EH (cell line): ENCODE measurements at places on chromosomes 2 and 18.

DNA sequence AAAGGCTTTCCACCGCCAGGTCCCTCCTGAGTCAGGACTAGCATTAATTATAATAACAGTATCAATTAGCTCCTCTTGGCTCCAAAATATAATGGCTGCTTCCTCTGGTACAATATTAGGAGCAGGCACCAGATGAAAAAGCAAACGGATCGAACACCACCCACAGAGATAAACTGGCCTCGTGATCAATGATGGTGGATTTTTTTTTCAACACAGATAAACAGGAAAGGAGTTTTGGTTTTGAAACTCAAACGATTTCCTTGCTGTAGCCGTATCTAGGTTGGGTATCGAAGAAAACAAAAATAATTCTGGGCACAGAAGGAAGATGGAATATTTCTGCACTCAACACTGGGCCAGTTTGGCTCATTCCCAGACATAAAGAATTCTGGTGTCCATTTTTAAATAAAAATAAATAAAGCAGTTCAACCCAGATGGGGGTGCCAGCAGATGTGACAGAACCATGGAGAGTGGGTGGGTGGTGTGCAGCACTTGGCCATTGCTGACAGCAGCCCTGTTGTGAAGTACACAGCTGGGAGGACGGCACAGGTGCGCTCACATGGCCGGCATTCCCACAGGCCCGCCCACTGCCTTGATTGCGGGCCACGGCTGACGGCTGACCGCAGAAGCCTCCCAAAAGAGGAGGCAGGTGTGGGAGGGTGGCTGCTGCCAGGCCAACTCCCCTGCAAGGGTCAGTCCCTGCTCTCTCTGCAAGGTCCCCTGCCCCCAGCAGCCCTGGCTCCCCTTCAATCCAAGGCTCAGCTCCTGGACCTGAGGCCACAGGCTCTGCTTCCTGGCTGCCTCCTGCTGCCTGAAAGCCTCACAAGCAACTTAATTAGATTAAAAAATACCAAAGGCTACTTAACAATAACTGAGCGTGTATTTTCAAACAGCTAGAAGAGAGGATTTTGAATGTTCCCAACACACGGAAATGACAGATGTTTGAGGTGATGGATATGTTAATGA, 351.9 kb upstream of the ID2 start:
- DNase-seq = no peak

DNA sequence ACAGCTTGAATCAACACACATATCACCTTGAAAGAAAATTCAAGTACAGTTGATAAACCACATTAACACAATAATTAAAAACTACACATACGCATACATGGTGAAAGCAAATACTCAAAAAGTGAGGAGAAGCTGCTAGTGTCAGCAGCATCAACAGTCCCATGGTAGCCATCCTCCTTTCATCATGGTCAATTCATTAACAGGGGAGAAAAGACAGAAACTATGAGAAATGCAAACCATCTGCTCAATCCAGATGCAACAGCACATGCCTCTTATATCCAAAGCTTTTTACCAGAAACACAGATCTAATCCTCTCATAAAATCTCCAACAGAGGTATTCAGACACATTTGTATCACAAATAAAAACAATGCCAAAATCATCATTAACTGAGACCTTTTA, 81.9 kb upstream of the CHRNA1 start:
- peak; percentile 33 for DNase-seq

DNA sequence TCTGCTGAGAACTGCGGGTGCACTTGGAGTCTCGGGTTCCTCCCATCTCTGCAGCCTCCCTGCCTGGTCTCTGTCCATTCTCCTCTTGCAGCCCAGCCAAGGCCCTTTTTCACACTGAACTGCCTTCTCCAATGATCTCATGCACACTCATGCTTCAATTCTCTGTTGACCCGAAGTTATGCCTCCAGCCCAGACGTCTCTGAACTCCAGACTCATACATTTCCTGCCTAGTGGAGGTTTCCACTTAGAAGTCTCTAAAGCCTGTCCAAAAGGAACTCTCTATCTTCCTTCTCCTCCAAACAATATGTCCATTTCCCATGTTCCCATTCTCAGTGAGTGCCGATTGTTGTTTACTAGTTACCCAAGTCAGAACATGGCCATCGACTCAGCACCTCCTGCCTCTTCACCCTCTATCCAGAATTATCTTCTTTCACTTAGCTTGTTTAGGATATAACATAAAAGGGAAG, 155.2 kb downstream of the IRS1 start:
- peak; percentile 76 for DNase-seq

- no peak for DNase-seq
Observed at GRCh38 chr2:949384-950079, 1.1 kb upstream of the SNTG2 start.

DNA sequence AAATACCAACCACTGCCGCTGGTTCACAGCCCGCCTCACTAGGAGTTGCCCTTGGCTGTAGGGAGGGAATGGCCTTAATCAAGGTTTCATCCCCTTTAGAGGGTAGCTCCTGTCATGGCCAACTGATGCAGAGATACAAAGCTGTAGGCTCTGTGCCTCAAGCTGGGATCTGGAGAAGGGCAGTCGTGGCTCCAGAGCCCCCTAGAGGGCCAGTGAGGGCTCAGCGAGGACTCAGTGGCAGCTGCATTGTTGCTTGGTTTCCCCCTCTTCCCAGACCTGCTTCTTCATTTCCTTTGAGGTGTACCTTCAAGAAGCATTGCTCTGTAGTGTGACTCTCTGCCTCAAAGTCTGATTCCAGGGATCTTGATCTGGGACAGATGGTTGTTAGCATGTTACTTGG, 302.1 kb downstream of the LPIN1 start:
- no peak for DNase-seq

- DNase-seq = no peak
Observed at GRCh38 chr2:128169933-128170709, 79.1 kb downstream of the UGGT1 start.

DNA sequence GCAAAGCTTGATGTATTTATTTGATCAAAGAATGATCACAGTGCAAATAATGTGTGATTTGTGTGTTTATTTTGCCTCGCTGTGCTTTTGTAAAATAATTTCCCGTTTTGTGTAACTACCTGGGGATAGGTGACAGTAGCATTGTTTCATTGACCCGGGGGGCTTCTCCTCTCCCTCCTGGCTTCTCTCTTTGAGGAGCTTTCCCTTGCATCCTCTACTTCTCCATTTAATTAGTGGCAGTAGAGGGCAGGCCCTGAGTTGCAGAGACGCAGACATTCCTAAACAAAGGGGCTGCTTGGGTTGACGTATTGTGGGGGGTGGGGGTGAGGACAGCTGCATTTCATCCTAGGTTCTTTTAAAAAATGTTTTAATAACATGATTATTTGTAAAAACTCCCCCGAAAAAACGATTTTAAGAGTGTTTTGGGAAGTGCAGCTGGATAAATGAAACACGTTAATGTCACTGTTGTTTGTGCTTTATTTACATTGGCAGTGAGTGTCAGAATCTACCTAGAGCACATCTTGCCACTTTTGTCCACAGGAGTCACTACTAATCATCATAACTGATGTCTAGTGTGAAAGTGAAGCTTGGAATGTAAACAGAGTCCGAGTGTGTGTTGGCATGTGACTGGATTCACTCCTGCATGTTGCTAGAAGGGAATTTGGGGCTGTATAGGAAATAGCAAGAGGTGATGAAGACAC, 2.2 kb downstream of the NEDD4L start:
- peak; percentile 13 for DNase-seq

GRCh38 chr2:216188956-216189355, 79.8 kb downstream of the XRCC5 start:
- DNase-seq = peak; percentile 68

DNA sequence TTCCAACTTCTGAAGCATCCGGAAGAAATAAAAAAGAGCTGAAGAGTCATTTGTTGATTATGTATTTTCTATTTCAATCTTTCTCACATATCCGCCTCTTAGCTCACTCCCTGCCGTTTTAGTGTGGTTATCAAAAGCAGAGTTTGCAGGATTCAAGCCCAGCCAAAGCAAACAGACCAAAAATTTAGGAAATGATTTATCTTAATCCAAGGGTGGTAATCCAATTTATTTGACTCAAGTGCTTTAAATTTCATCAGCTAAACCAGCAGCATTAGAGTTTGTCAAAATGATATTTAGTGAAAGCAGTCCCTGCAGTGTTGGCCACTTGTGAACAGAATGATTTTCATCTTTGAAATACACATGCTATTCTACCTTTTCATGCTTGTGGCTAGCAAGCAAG, 129.3 kb upstream of the CCDC68 start:
- DNase-seq = no peak

- DNase-seq = peak; percentile 57
Observed at GRCh38 chr2:165787334-165787733, 6.7 kb downstream of the GALNT3 start.

DNA sequence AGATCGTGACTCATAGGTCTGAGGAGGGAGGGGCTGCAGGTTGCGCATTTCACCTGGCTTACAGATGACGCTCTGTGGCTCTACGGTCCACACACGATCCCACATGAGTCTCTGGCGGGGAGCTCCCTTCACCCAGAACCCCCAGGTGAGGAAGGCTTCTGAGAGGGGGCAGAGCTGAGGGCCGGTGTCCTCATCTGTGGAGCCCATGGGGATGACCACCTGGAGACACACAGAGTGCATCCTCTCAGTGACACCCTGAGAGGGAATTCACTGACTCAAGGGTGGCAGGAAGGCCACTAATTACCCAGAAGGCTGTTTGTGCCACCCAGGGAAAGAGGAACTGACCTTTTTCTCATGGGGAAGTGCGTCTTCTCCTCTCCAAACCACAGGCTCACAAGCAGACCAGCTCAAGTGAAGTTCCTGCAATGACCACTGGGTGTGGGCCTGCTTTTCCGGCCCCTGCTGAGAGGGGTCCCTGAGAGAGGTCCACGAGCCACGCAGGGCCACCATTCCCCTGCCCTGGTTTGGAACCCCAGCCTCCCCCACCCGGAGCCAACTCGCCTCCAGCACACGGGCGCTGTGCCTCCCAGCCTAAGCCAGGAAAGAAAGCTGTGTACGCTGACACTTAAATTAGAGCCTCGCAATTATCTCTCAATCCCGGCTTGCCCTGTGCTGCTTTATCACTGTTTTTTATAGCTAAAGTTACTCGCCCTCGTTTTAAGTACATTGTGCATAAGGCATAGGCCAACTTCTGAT, 114.1 kb downstream of the BCL11A start:
- no peak for DNase-seq

DNA sequence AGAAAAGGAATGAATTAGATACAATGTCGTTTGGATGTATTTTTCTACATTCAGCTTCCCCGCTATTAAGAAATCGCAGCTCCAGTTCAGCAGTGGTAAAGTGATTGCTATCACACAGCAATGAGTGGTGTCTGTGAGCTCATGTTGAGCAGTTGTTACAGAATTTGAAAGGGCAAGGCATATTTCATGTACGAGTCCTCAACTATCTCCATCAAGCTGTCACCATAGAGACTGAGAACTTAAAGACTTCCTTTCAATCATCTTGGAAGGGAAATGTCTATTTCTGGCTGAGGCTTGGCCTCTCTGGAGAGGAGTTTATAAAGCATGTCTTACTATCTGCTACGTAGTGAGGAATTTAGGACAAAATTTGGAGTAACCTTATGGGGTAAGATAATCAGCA, 24.4 kb upstream of the FAM117B start:
- DNase-seq = peak; percentile 40

DNA sequence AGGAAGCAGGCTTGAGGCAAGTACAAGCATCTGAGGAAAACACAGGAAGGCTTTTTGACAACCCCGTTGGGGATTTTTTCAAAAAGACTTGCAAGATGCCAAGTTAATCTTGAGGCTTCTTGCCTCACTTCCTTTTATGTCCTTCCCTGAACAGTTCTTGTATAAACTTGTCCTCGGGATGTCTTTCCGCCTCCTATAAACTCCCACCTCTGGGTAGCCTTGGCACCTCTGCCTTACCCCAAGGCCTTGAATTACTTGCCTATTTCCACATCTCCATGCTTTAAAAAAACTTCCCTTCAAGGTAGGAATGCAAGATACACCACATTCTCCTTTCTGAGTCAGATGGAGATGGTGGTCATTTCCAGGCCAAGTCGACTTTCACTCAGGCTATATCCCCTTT, 106.4 kb upstream of the RBBP8 start:
- DNase-seq = peak; percentile 25

DNA sequence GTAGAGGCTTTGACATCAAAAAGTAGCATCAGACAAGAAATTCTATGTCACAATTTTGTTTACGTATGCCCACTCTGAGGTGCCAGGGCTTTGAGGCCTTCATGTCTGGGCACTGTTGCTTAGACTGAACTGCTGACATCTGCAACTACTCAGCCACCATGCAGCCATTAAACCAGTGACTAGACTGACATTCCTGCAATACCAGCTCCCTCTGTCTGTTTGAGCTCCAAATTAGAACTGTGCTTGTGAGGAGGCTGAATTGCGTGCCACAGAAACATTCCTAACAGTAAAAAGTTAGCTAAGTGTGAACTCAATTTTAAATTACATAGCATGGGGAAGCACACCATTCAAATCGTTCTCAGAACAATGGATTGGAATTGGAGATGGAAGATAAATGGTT, 163.2 kb downstream of the INSIG2 start:
- DNase-seq = peak; percentile 86

DNA sequence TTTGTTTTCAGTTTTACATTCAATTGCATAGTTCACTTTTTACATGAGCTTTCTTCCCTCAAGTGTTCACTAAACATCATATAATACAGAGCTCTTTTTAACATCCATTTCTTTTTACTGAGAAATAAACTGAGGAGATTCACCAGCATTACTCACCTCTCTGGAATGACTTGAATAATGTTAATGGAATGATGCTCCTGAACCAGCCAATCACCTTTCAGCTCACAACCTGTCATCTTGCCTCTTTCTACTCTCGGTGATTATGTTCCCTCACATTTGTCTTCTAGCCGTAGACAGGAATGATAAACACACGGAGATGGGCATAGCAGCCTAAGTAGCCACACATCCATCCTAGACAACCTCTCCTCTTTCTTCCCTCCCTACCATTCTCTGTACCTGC, 301.7 kb downstream of the PAX3 start:
- peak; percentile 88 for DNase-seq

- DNase-seq = no peak
Observed at GRCh38 chr2:30421026-30421603, 25.9 kb upstream of the LCLAT1 start.

DNA sequence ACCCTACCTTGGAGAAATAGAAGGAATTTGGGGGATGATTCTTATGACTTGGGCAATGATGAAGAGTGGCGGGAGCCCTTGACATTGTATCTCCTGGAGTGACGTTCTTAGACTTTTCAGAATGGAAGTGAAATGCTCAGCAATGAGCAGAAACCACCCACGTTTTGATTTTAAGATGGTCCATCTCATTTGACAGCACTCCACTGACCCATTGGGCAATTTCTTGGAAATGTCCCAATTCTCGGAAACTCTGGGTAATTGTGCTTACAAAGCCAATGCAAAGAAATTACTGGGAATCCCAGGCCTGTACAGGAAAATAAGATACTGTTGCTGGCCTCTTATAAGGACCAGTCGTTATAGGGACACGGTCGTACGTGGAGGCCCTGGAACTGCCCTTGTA, 170.0 kb upstream of the COPS8 start:
- no peak for DNase-seq

- DNase-seq = no peak
Observed at GRCh38 chr2:9649261-9649660, 18.5 kb upstream of the YWHAQ start.

- DNase-seq = no peak
Observed at GRCh38 chr18:69002233-69002632, 204.4 kb downstream of the CCDC102B start.
